ENCODE measurements at places on chromosomes 5 and 9.

DNA sequence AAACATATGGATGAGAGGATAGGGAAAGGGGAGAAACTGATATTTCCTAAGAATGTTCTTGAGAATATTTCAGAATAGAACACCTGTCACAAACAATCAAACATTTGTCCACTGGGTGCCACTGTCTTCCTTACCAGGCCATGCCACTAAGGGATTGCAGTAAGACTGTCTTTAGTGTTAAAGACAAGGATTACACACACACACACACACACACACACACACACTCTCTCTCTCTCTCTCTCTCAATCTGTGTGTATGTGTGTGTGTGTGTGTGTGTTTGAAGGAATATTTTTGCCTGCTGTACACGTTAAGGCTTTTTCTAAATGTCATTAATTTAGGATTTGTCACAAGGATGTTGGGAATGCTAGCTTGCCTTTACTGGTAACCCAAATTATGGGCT, 54.4 kb downstream of the CCDC192 start:
- DNase-seq = no peak

DNA sequence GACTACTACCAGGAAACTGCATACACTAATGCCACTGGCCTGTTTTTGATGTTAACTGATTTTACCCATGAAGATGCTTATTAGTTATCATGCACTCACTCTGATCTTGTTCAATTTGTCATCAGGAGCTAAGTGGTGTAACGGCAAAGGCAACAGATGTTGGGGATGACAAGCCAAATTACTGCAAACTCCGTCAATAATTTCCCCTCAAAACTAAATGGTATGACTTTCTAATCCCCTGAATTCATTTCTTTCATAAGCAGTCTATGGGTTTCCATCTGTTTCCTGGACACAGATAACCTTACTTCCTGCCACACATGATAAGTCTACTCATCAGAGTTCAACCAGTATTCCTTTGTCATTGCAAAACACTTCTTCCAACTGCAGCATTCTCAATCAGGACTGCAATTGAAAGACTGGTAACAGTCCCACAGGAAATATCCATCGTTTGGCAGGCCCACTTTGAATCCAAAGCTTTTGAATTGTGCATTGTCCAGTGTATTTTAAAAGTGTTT, 96.2 kb upstream of the SMC2 start:
- DNase-seq = no peak

GRCh38 chr5:76445063-76445462, 42.0 kb downstream of the IQGAP2 start:
- no peak for DNase-seq

DNA sequence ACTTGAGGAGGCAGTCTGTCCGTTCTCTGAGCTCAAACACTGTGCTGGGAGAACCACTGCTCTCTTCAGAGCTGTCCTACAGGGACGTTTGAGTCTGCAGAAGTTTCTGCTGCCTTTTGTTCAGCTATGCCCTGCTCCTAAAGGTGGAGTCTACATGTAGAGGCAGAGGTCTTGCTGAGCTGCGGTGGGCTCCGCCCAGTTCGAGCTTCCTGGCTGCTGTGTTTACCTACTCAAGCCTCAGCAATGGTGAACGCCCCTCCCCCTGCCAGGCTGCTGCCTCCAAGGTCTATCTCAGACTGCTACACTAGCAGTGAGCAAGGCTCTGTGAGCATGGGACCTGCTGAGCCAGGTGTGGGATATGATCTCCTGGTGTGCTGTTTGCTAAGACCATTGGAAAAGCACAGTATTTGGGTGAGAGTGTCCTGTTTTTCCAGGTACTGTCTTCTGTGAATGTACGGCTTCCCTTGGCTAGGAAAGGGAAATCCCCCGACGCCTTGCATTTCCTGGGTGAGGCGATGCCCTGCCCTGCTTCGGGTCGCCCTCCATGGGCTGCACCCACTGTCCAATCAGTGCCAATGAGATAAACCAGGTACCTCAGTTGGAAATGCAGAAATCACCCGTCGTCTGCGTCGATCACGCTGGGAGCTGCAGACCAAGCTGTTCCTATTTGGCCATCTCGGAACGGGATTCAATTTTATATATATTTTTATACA, 58.5 kb downstream of the CNTRL start:
- no peak for DNase-seq

DNA sequence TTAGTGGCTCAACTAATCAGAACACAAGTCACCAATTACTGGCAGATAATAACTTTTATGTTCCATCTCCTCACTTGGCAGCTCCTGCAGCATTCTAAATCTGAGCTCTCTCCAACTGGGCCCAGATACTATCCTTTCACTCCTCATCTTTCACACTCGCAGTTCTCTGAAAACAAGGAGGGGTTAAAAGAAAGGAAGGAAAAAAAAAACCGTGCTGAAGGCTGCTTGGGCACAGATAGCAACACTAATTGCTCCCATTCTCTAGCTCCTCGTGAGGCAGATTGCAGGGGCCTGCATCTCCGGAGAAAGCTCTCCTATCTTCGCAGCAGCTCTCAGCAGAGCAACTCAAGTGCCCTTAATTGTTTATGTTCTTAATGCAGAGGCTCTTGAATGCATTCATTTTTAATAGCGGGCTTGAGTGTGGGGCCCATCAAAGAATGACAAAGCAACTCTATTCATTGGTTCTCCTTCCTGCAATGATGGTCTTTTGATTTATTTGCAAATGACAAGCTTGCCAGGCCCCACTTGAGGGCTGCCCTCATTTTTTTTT, 23.9 kb downstream of the TLE1 start:
- no peak for DNase-seq

GRCh38 chr9:38022995-38023394, 46.0 kb downstream of the SHB start:
- DNase-seq = no peak

GRCh38 chr9:87112656-87113055, 165.3 kb upstream of the GAS1 start:
- DNase-seq = no peak

DNA sequence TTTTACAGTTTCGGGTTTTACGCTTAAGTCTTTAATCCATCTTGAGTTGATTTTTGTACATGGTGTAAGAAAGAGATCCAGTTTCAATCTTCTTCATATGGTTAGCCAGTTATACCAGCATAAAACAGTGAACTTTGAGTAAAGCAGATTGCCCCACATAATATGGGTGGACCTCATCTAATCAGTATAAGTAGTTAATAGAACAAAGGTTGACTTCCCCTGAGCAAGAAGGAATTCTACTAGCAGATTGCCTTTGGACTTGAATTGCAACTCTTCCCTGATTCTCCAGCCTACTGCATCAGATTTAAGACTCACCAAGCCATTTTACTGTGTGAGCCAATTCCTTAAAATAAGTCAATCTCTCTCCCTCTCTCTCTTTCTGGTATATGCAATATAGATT, 173.2 kb downstream of the SNCAIP start:
- no peak for DNase-seq

GRCh38 chr5:148924817-148925216, 98.4 kb downstream of the ADRB2 start:
- no peak for DNase-seq

GRCh38 chr5:150503977-150504620, 3.8 kb upstream of the NDST1 start:
- no peak for DNase-seq

DNA sequence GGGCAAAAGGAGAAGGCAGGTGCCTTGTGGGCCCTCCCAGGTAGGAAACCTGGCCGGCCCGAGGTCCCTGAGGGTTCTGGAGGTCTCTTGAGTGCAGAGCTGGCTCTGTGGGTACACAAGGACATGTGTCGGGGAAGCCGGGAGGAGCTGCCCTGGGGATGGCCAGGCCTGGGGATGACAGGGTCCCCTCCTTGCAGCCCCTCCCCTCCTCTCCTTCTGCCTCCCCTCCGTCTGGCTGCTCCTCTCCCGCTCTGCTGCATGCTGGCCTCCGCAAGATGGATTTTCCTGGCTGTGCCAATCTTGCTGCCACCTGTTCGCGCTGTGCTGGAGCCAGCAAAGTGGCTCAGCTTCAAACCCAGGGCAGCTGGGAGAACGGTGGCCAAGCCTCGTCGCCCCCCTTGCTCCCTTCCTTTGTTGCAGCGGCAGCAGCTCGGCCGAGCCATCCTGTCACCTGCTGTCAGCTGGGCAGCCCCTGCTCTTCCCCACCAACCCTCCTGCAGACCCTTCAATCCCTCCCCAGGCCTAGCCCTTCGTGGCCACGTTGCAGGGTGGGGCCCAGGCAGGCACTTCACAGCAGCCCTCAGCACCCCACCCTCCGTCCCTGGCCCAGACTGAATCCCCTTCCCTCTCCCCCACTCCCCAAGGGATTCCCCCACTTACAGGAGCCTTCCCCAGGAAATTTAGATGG, 17.6 kb upstream of the UNC5A start:
- DNase-seq = no peak

GRCh38 chr5:68415177-68416085, 199.9 kb downstream of the PIK3R1 start:
- no peak for DNase-seq

DNA sequence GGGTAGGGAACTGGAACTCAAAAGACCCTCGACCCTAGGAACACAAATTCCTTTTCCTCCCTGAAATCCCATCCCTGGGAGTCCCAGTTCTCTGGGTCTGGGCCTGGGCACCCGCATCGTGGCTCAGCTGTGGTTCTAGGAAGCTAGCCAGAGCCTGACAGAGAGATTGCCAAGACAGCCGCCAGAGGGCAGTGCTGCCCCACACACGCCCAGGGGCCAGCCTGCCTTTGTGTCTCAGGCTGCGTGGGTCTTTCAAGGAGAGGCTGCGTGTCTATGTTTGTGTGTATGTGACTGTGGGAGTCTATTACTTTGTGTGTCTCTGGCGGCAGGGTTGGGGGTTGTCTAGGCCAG, 32.0 kb upstream of the TTLL11 start:
- DNase-seq = peak; percentile 68

DNA sequence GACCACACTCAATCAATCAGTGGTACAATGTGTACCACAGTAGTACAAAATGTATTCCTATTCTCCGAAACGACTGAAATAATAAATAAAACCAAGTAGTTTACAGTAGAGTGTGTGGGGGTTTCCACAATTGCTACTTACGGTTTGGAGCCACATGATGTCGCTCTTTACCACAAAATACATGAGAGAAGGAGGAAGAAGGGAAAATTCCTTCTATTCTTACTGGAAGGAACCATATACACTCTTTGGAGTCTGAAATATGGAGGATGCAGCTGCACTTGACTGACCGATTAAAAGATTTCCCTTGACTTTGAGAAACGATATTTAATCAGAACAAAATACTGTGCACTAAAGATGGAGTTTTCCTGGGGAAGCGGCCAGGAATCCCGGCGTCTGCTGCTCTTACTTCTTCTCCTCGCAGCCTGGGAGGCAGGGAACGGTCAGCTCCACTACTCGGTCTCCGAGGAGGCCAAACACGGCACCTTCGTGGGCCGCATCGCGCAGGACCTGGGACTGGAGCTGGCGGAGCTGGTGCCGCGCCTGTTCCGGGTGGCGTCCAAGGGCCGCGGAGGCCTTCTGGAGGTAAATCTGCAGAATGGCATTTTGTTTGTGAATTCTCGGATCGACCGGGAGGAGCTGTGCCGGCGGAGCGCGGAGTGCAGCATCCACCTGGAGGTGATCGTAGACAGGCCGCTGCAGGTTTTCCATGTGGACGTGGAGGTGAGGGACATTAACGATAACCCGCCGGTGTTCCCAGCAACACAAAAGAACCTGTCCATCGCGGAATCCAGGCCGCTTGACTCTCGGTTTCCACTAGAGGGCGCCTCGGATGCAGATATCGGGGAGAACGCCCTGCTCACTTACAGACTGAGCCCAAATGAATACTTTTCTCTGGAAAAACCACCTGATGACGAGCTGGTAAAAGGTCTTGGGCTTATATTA, at the start of gene PCDHA4:
PCDHA4 (plus strand) TSS at position 235 of the 942 bp plus-strand sequence.
- DNase-seq = peak; percentile 78

DNA sequence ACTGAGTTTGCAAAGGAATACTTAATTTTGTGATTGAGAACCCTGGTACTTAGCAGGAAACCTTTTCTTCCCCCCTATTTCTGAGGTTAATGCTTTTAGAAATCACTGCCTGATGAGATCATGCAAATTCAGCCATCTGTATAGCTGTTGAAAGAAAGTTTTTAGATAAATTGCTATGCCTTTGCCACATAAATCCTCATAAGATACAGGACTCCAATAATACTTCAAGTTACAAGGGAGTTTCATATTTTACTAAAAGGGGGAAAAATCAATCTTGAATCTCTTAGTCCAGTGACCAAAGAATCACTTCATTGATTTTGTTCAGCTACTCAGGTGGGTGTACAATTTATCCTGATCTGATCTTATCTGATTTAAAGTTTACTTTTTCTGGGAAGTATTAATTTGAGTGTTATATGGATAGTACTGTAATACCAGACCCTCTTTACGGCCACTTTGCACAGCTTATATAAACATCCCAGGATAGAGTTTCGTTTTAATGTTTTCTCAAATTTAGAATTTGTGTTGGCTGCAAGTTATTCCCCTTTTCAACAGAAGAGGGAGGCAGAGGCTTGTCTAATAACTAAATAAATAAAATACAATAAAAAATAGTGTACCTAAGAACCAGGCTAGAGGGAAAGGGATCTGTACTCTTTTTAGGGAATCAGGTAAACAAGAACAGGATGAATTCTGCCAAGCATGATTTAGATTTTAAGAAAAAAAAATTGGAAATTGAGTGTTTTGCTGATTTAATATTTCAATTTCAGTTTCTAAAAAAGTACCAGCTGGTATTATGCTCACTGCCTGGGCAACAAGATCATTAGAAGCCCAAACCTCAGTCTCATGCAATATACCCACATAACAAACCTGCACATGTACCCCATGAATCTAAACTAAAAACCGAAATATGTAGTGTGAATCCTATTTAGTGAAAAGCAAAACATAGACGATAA, 69.1 kb downstream of the PSAT1 start:
- no peak for DNase-seq

GRCh38 chr5:94420885-94421284, 197.5 kb downstream of the KIAA0825 start:
- DNase-seq = no peak

DNA sequence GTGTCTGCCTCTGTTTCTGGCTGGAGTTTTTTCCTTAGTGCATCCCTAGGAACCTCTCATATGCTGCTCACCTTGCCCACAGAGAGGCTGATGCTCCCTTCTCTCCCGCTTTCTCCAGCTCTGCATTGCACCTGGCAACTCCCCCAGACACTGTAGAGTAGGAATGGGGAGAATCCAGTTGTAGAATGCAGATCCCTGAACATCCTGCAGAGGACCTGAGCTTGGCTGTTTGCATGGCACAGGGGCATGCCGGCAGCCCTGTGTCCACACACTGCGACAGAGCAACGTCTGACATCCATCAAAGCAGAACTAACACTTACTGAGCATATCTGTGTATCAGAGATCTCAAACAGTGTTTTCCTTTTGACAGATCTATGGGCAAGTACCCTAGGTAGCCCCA, 19.9 kb downstream of the IDNK start:
- no peak for DNase-seq

GRCh38 chr9:99827244-99827643, 5.6 kb downstream of the NR4A3 start:
- DNase-seq = no peak

- no peak for DNase-seq
These were observed 120.7 kb upstream of the SPATA31C2 start for GRCh38 chr9:88259001-88259400.

GRCh38 chr9:135152614-135153334, 65.3 kb downstream of the OLFM1 start:
- no peak for DNase-seq

- no peak for DNase-seq
These were observed 34.4 kb upstream of the ALDOB start for GRCh38 chr9:101470021-101470420.

Measured in mesothelial cell of epicardium (in vitro differentiated cells).